ENCODE measurements at places on chromosomes 1 and 21.

DNA sequence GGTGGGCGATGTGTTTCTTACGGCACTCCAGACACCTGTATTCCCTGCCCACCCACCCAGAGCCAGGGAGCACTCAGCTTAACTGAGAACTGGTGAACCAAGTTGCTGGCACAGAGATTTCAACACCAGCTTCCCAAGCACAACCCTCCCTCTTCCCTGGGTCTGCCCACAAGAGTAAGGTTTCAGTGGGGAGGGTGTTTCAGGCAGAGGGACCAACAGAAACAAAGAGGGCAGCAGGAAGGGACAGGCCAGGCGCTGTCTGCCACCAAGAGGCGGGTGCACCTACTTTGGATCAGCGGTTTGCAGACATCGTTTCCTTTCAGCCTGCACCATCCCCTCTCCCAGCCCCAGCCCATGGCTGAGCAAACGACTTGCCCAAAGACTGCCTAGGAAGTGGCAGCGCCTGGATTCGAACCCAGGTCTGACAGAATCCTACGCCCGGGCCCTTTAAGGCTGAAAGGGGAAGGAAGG, 21.9 kb upstream of the ALDH4A1 start:
- no peak for DNase-seq

GRCh38 chr1:201348211-201348566, 29.3 kb downstream of the TNNT2 start:
- peak; percentile 4 for DNase-seq

GRCh38 chr21:43921571-43921978, 56.6 kb downstream of the AGPAT3 start:
- DNase-seq: no peak

DNA sequence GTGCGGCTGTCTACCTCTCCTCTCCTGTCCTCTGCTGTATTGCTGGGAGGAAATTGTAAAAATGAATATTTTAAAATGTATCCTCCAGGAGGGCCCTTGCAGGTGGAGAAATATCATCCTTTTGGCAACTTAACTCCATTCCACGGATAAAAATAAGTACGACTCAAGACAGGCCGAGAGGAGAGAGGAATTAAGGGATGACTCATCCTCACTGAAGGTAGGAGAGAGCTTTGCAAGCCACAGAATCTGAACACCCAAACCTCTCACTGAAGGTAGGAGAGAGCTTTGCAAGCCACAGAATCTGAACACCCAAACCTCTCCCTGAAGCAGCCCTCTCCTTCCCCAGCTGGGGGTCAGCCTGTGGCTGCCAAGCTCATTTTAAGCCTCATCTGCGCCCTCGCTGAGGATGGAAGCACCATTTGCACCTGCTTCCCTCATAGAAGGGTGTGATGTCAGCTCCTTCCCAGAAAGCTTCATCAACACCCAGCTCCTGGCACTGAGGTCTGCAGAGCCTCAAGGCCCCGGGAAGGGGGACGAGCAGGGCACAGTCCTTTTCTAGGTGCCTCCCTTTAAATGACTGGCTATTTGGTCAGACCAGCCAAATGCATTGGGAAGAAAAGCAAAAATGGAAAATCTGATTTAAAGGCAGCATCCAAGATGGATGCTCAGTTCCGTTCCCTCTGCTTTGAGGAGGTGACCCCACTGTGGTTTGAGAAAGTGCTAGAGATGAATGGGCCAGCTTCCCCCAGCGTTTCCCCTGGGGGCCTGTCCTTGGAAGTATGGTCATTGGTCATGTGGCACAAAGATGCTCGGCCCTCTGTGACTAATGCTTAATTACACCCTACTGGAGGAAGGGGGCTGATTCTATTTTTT, 12.9 kb upstream of the SELENON start:
- DNase-seq: no peak

DNA sequence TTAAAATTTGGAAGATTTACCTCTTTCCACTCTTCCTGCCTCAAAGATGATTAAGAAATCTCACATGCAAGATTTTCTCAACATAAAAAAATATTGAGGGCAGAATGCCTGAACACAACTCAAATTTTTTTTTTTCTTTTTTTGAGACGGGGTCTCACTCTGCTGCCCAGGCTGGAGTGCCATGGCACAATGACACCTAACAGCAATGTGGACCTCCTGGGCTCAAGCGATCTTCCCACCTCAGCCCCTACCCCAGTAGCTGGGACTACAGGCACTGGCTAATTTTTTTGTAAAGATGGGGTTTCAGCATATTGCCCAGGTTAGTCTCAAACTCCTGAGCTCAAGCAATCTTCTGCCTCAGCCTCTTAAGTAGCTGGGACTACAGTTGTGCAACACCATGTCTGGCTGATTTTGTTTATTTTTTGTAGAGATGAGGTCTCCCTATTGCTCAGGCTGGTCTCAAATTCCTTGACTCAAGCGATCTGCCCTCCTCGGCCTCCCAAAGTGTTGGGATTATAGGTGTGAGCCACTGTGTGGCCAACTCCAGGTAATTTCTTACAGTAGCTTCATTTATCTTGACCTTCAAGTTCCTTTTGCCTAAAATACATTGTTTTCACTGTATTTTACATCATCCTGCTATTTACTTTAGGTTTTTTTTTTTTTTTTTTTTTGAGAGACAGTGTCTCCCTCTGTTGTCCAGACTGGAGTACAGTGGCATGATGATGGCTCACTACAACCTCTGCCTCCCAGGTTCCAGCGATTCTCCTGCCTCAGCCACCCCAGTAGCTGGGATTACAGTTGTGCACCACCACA, 10.4 kb downstream of the NUCKS1 start:
- no peak for DNase-seq

- peak; percentile 68 for DNase-seq
Observed at GRCh38 chr1:205591522-205592351, 40.1 kb downstream of the ELK4 start.

- no peak for DNase-seq
Observed at GRCh38 chr1:200053091-200053490, 25.6 kb downstream of the NR5A2 start.

DNA sequence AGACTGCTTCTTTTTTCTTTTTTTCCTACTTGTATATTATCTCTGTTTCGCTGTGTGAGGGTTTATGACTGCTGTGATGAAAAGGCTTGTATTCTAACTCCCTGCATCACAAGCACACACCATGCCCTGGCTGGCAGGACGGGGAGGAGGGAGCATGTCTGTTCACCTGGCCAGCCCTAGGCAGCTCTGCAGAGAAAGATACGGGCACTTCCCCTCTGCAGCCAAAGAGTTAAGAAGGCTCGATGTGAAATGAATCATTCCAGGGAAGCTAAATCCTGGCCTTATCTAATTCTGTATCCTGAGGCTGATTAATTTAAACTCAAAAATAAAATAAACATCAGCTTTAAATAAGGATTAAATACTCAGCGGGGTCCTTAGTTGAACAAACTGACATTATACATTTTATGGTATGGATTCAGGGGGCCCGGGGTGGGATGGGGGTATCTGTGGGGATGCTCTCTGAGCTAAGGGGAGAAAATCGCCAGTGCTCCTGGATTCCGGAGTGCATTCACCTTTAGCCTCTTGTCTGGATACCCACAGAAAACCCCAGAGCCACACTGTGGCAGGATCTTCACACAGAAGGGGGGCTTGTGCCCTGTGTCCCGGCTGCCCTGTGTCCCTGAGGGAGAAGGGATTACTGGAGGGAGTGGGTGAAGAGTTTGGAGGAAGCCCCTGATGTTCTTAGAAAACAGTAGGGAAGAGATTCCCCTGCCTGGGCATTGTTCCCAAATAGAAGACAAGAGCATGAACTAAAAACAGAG, 321.5 kb downstream of the NPHP4 start:
- DNase-seq: no peak

GRCh38 chr1:78437941-78438340, 52.8 kb upstream of the PTGFR start:
- DNase-seq: no peak

DNA sequence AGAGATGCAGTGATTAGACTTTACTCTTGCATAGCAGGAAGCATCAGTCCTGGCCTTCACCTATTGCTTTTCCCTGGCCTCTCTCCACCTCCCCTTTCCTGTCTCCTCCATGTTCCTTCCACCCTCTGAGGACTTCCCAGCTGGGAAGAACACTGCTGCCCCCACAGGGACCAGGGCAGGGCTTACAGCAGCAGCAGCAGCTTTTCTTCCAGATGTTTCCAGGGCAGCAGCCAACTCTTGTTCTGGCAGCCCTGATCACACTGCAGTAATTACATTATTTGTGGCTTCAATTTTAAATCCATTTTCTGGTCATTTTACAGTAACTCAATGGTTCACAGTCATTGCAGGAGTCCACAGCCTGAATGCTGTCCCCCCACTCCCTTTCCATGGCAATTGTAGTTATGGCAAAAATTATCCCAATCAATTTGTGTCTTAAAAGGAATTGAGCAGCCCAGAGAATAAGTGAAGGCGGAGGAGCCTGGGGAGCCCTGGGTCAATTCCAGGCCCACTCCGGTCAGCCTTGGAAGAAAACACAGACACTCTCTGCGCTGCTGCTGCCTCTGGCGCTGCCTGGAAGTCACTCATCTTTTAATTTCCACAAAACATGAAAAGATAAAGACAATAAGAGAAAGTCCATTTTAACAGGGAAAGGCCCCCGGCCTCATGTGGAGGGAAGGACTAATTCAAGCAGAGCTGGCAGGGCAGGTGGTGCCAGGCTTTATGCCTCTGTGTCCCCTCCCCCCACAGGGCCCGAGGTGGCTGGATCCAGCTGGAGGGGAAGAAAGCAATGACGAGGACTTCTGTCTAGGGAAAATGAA, 148.6 kb downstream of the GRIK3 start:
- no peak for DNase-seq

DNA sequence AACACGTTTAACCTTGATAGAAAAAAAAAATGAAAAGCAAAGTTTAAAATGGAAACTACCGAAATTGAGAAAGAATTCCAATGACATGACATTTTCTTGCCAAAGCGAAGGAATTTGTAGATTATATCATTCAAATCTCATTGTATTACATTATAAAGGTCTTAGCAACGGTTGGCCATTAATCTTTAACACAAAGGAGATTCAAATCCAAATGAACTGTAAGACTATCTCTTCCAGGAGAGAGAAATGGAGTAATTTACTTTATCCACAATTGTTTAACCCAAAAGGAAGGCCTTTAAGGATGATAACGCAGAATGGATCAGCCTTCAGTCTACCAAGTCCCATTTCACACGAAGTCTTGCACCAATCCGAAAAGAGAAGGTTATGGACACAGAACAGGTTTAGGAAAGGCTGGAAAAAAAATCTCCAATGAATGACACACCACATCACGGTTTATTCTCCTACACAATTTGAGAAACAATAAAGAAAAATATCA, 1.5 kb downstream of the ENAH start:
- no peak for DNase-seq

- no peak for DNase-seq
Observed at GRCh38 chr1:10906866-10907519, 105.5 kb upstream of the TARDBP start.

GRCh38 chr1:193479187-193479586, 292.8 kb upstream of the B3GALT2 start:
- peak; percentile 15 for DNase-seq

- no peak for DNase-seq
Observed at GRCh38 chr21:44377201-44377921, 23.9 kb downstream of the TRPM2 start.

DNA sequence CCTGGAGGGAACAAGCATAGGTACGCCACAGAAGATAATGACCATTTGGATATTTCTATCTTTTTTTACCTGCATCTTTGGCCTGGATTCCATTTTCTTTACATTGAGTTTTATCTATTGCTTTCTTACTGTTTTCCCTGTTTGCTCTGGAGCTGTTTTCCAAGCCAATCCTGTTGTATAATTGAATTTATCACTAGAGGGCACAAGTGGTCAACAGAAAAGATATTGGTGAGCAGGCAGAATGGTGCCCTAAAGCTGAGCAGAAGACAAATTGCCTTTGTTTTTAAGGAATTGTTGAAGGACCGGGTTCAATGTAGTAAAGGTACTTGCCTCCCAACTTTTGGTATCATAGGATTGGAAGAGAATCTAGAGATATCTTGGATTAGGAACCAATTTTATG, 152.8 kb downstream of the PPP1R12B start:
- no peak for DNase-seq

GRCh38 chr1:190762325-190762724, 284.7 kb upstream of the BRINP3 start:
- DNase-seq: no peak

- no peak for DNase-seq
Observed at GRCh38 chr21:34960687-34961086, 88.4 kb downstream of the RUNX1 start.

GRCh38 chr1:151716771-151717631, at the start of gene CELF3:
TSS of gene CELF3 (minus strand) at chr1:151716803. CDS start at chr1:151716020, 783 bp downstream.
- no peak for DNase-seq

DNA sequence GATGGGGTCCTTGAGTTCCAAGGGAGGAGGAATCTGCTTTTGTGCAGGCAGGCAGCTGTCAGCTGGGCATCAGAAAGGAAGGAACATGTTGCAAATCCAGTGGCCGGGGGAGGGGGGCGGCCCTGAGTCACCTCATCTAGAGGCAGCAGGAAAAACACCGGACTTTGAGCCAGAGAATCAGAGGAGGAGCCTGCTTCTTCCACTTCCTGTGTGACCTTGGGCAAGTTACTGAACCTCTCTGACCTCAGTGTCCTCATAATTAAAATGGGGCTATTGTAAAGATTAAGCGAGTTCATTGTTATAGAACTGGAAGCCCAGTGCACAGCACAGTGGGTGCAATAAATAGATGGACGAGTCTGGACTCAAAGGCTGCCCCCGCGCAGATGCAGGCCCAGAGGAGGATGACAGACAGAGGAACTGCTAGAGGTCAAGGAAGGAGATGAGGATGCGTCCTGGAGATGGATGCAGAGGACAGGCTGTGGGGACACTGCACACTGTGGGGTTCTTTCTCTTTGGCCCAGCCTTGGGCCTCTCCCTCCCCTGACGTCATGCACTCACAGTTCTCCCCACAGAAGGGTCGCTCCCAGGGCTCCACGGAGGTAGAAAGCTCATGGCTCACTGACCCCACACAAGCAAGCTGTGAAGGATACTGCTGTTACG, 714.3 kb downstream of the MATN1 start:
- DNase-seq: no peak

DNA sequence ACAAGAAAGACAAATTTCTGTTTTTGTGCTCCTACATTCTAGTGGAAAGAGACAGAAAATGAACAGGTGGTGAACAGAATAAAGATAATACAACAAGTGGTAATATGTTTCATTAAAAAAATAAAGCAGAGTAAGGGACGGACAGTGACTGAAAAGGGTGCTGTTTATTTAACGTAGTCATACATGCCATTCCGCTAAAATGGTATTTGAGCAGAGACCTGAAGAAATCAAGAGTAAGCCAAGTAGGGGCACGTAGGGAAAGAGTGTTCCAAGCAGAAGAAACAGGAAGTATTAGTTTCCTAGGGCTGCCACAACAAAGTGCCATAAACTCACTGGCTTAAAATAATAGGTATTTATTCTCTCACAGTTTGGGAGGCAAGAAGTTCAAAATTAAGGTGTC, 65.6 kb upstream of the KCTD3 start:
- no peak for DNase-seq

GRCh38 chr1:168304865-168305264, 24.2 kb downstream of the TBX19 start:
- no peak for DNase-seq

DNA sequence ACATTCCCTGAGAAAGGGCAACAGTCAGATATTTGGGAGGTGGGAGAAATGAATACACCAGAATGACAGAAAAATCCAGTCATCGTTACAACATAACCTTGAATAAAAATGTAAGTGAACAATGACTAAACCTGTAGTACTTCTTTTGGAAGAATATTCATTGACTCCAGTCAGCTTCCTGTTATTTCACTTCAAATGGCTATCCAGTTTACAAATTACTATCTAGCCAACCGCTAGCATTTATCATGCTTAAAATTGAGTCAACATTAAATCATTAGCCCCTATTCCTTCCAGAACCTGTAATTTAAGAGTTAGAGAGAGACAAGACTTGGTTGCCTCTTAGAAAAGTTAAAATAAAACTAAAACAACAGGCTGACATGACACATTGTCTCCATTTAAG, 33.6 kb downstream of the WLS start:
- no peak for DNase-seq

- no peak for DNase-seq
Observed at GRCh38 chr1:201090541-201090940, 21.7 kb downstream of the CACNA1S start.
